ENCODE measurements at places on chromosomes 16 and 17.

GRCh38 chr16:19338335-19338734 lies 52.8 kb downstream of the CLEC19A start:
- no peak for DNase-seq

GRCh38 chr17:77279448-77280303 lies 138.9 kb downstream of the SEC14L1 start:
- DNase-seq: no peak

GRCh38 chr16:65268331-65268730 lies 146.5 kb upstream of the CDH11 start:
- DNase-seq: no peak

DNA sequence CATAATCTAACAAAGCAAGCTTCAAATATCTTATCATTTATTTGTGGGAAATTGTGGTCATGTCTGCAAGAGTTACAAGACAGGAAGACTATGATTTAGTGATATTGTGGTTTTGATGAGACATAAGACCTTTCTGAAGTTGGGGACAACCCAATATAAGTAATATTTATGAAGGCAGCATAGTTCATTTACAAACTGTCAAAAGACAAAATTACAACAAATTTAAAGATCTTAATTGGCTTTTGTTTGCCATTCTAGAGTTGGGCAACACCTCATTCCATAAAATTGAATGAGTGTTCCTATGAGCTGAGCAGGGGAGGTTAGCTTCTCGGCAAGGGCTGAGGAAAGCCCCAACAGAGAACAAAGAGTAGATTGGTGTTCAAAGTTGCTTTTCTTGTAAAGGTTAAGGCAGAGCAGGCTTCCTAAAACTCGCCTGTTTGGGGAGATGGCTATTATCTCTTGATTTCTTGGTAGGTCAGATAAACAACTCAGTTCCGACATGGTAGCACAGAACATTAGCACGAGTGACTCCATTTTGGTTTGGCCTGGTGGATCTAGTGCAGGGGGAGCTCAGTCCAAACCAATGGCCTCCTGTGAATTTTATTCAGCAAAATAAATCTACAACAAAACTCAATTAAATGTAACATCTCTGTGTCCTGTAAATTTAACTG lies 10.9 kb upstream of the MMD start:
- DNase-seq: no peak

GRCh38 chr17:43169561-43170139 lies 1.4 kb upstream of the NBR1 start:
- DNase-seq: no peak

GRCh38 chr17:59853168-59853918 lies 39.4 kb downstream of the TUBD1 start:
- DNase-seq: no peak

DNA sequence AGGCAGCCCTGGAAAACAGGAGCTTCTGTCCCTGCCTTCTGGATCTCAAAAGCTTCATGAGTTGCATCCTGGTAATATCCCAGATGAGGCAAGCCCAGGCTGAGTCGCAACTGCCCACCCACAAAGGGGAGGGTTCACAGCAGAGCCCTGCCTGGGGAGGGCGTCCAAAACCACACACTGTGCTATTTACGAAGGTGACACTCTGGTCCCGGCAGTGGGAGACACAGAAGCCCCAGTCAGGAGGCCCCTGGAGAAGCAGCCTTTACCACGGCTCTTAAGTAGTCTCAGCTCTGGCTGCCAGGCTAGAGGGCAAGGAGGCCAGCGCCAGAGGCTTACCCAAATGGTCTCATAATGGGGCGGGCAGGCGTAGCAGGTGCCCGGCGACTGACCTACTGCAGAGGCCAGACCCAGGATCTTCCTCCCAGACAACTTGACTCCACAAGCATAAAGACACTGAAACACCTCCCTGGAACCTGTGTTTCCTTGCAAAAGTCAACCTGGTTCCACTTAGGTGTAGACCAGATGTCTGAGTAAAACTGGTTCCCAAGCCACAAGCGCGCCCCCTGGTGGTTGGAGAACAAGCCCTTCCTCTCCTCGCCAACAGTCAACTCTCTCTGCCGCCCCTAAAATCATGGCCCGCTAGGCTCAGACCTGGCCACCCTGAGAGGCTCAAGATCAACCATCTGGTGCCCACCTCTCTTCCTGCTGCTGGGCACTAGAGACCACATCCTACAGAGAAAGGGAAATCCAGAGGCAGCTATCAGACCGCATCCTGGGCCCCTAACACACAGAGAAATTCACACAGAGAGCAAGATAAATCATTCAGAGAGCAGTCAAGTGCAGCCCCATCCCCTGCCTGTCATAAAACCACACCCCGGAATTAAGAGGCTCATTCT lies 5.2 kb downstream of the AXIN2 start:
- peak; percentile 19 for DNase-seq

DNA sequence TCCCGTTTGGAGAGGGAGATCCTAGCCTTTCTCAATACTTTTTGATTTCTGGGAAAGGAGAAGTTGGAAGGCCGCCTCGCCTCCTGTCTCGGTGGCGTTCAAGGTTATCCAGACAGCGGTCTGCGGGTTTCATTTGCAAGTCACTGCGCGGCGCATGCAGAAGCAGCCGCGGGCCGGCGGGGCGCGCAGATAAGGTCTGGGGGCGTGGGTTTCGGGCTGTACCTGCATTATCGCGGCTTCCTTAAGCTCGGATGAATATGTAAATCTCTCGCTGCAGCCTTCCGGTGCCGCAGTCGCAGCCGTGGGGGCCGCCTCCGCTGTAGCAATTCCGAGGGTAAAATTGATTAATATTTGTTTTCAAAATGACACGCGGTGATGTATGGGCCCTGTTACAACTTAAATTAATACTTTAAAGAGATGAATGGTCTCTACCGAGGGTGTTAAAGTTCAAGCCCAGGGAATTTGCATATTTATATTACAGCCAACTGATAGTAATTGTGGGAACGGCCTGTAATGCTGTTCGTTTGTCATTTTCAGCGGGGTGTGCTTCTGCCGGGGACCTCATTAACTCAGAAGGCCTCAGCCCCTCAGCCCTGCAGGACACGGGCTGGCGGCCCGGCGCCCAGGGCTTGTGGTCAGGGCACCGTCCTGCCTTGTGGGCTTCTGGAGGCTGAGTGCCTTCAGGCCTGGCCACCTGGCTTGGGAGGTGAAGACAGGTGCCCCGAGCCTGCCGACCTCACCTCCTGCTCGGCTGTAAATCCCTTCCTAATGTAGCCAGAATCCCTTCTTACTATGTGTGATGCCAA lies 99.4 kb downstream of the CYLD start:
- no peak for DNase-seq

GRCh38 chr17:59405944-59406705 lies 74.7 kb downstream of the YPEL2 start:
- no peak for DNase-seq

DNA sequence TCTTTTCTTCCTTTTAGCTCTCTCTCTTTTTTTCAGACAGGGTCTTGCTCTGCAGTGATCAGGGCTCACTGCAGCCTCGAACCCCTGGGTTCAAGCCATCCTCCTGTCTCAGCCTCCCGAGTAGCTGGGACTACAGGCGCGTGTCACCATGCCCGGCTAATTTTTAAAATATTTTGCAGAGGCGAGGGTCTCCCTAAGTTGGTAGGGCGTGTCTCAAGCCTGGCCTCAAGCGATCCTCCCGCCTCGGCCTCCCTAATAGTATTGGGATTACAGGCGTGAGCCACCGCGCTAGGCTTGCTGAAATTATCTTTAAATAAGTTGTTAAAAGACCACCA lies 797 bp upstream of the SNX11 start:
- DNase-seq: no peak

DNA sequence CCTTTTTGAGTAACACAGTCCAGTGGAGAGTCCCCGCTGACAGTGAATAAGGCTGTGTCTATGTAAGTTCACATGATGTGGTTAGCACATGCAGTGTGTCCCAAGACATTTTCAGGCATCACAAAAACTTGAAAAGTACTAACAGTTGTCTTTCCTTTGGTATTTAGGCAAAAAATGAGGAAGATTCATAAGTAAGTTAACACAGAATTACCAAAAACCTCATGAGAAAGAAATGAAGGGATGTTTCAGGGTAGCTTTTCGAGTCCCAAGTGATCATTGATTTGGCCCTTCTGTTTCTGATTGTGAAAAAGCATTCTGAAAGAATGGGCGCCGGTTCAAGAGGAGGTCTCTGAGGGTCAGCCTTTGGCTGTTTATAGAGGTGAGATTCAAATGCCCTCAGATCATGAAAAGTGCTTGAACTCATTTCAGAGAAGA lies 529 bp upstream of the ASPA start:
- DNase-seq: no peak

DNA sequence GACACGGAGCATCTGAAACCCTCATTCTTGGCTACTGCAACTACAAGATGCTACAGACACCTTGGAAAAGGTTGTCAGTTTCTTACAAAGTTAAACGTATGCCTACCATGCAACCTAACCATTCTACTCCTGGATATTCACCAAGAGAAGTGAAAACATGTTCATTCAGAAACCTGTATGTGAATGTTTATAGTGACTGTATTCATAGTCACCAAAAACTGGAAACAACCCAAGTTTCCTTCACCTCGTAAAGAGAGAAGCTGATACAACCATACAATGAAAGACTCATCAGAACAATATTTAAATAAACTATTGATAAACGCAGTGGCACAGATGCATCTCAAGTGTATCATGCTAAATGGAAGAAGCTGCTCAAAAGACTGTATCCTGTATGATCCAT lies 55.4 kb upstream of the CHMP6 start:
- no peak for DNase-seq

GRCh38 chr17:75856062-75856756 lies 1.1 kb upstream of the WBP2 start:
- no peak for DNase-seq

DNA sequence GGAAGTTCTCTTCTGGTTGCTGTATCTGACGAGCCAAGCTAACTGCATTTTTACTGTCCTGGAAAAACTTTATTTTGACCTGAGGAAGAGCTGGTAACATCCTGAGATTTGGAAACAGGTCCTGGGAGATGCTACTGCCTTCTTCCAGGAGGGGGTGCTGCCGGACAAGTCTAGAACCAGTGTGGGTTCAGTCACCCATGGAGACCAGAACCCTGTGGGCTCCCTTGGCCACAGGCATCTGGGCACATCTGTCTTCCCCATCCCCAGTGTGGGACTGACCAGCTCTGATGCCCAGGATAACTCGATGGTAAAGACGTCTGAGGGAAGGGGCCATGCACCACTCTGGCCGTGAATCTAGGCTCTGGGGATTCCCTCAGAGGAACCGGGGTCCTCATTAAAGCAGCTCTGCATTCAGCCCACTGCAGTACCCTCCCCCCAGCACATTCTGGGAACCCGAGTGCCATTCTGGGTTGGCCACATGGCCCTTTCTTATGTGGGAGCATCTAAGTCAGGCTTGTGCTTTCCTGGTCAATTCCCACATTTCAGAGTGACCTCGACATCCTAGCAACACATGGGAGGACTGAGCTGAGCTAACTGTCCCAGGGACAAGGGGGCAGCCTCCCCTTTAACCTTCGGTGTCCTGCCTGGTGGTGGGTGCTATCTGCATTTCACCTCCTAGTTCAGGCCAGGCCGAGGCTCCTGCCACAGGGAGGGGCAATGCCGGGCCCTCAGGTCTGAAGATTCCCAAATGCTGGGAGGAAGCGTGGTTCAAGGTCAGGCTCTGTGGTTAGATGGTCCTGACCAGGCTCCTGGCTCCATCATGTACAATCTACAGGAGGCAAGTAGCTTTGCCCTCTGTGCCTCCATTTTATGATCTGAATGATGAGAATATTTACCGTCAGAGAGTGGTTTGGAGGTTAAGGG lies 6.4 kb downstream of the C16orf86 start:
- peak; percentile 20 for DNase-seq

GRCh38 chr16:89489040-89489897 lies 1.1 kb downstream of the ANKRD11 start:
- no peak for DNase-seq

GRCh38 chr16:89187032-89187769 lies 13.1 kb downstream of the SLC22A31 start:
- no peak for DNase-seq

DNA sequence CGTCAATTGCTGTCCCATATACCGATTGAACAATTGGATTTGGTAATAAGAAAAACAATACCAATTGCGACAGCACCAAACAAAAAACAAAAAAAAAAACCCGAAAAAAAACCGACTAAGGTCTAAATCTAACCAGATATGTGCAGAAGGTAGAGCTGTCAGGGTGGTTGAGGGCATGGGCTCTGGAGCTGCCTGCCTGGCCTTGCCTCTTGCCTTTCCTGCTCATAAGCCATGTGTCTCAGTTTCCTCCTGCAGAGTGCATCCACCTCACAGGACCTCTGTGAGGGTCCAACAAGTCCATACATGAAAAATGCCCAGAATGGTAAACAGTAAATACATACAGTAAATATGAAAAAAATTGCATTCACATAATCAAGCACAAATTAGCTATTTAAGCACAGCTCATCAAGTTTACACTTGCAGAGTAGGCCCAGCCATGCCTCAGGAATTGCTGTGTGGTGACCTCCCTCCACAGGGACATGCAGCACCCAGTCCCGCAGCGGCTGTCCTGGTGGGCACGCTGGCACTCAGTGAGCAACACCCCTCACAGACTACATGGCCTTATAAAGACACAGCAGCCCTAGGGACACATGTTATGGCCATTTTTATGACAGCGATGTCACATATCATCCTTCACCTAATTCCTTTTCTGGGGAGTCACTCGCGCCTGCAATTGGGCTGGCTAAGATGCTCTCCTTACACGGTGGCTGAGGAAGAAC lies 17.9 kb downstream of the TBC1D28 start:
- DNase-seq: no peak

- DNase-seq: no peak
Measured at GRCh38 chr17:28416703-28417311, 10.8 kb upstream of the SLC46A1 start.

- no peak for DNase-seq
Measured at GRCh38 chr16:66847533-66848067, 3.4 kb downstream of the CA7 start.

- DNase-seq: no peak
Measured at GRCh38 chr16:79380995-79381602, 219.4 kb downstream of the MAF start.

DNA sequence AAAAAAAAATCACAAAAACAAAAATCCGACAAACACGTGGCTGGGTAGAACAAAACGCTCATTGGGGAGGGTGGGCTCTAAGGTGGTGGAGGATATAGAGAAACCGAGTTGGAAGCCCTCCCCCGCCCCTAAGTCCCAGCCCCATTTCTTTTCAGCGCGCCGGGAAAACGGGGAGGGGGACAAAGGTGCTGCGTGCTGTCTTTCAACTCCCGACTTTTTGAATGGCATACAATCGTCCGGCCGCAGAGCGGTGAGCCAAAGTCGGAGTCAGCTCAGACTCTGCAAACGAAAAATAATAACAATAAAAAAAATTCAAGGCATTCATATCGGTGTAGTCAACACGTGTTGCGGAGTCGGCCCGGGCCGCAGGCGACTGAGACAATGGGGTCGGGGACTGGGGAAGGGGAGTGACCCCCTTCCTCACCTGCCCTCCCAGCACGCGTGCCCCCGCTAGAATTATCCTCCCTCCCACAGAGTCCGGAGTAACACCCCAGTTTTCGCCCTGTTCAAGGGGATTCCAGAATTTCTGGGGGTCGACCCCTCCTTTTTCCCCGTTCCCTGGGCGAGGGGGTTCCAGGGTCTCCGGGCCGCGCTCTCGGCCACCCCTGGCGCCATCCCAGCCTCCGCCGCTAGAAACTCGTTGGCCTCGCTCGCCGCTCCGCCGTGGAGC lies 1.7 kb upstream of the IGF2BP1 start:
- DNase-seq: no peak
